ENCODE measurements at places on chromosomes 11 and 22. TPM values are rescaled to one million over a fixed set of nuclear protein-coding genes. Genes with fewer than 3 reads are reported as not detected.

DNA sequence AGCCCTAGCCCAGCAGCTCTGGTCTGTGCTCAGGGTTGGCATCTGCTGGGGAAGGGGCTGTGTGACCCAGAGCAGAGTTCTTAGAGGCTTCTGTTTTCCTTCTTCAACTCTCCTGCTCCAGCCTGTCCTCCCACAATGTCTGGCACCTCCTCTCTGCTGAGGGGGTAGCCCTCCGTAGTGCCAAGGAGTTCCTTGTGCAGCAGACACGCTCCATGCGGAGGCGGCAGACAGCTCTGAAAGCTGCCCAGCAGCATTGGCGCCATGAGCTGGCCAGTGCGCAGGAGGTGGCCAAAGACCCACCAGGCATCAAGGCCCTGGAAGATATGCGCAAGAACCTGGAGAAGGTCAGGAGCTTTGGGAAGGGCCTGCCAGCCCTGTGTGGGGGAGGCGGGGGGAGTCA is 69.3 kb downstream of the CEP164 start:
- no peak for DNase-seq
- H3K27me3 ChIP-seq = no peaks in the 10 kb centered on the region
- H3K4me1 ChIP-seq = no peaks in the 10 kb centered on the region
- H3K36me3 ChIP-seq = peaks cover 74% of the 10 kb centered on the region

DNA sequence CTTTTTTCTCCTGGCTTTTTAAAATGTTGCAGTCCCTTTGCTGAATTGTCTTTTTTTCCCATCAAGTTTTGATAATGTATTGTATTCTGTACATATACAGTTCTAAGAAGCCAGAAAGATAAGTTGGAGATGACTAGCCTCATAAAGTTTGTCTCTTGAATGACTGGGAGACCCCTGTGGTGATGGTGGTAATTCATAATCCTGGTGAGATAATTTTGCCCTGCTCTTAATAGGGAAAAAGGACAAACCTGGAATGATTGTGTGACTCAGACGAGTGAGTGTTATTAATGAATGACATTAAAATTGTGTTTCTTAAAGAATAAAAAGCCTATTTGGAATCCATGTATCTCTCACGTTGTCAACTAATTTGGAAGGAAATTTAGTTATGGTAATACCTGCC is 1.2 kb downstream of the HIKESHI start:
- H3K4me1 ChIP-seq = peaks cover 29% of the 10 kb centered on the region
- H3K27me3 ChIP-seq = no peaks in the 10 kb centered on the region
- peak overlapping the region; percentile 99 for H3K4me3 ChIP-seq
- no peak for DNase-seq
- peaks cover 8% of the 10 kb centered on the region for H3K36me3 ChIP-seq

- H3K4me1 ChIP-seq = no peaks in the 10 kb centered on the region
- no peak for DNase-seq
- H3K36me3 ChIP-seq = no peaks in the 10 kb centered on the region
These were observed 728.3 kb downstream of the METTL15 start for GRCh38 chr11:28836285-28837081.

DNA sequence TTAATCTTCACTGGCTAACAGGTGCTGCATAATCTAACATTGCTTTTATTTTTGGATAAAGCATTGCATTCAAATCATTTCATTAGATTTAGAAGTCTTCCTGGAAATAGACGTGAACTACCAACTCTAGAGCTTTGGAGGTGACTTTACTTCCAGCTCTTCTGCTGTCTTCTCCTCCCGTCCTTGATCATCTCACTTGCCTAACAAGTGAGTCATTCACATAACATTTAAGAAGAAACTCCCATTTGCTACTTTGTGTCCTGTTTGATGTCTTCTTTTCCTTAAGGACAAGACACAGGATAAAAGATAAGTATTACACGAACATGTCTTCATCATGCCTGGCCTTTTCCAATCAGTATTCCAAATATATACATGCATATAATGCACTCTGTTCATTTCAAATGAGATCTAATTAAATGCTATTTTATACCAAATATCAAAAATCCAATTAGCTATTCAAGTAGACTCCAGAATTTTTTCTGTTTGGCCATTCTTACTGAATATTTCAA is 88.3 kb downstream of the BDNF start:
- H3K4me3 ChIP-seq = no peak overlapping the region
- no peak overlapping the region for H3K27ac ChIP-seq
- no peaks in the 10 kb centered on the region for H3K4me1 ChIP-seq
- DNase-seq = no peak
- H3K27me3 ChIP-seq = no peaks in the 10 kb centered on the region

GRCh38 chr11:134398079-134398444 is 14.0 kb downstream of the B3GAT1 start:
- no peak for DNase-seq
- no peaks in the 10 kb centered on the region for H3K36me3 ChIP-seq
- no peak overlapping the region for H3K4me3 ChIP-seq
- no peaks in the 10 kb centered on the region for H3K4me1 ChIP-seq

GRCh38 chr22:48152916-48153315 is 1390.5 kb downstream of the TBC1D22A start:
- no peaks in the 10 kb centered on the region for H3K4me1 ChIP-seq
- no peak overlapping the region for H3K4me3 ChIP-seq
- no peak overlapping the region for H3K27ac ChIP-seq

DNA sequence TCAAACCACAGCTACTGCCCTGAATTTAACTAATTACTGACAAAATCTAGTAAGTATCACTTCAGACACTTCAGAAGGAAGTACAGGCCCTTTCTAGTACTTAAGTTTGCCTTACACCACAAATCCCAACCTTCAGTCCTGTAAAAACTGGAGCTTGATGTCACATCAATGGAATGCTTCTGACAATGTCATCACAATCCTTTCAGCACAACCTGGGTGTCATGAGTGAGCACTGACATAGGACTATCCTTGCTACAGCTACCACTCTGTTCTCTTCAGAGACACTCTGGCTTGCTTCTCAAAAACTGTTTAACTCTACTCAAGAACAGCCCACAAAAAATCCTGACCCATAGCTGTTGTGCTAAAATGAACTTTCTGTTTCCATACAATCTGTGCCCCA is 108.2 kb downstream of the RRM1 start:
- peaks cover 34% of the 10 kb centered on the region for H3K27me3 ChIP-seq
- H3K27ac ChIP-seq = no peak overlapping the region
- no peak for DNase-seq

- H3K36me3 ChIP-seq = no peaks in the 10 kb centered on the region
- no peaks in the 10 kb centered on the region for H3K4me1 ChIP-seq
- DNase-seq = no peak
- H3K27ac ChIP-seq = no peak overlapping the region
These were observed 11.7 kb upstream of the IGSF22 start for GRCh38 chr11:18737642-18738041.

DNA sequence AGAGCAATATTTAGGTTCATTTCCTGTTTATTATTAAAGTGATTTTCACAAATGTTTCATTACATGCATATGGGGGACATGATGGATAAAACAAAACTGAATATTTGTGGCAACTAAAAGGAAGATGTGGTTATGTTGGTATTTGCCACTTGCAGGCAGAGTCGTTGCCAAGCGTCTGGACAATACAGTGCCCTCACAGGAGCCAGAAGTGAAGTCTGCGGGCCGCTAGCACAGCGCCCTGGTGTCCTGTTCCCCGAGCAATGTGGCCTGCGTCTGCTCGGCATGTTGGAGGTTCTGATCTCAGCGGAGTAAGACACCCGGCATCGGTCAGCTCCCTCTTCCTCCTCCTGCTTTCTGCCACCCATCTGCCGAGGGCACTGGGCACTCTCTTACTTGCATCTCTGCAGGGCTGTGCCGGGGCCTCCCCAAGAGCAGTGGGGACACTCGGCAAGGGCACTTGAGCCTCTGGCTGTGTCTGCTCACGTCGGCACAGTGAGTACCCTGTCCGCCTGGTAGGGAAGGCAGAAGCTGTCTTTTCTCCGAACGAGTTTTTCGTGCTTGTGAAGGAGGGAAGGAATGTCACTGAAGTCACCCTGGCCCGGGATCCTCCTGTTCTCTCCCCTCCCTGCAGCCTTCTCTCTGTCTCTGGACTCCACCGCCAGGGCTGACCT is 10.5 kb upstream of the TTLL12 start:
- no peak overlapping the region for H3K4me3 ChIP-seq
- DNase-seq = no peak
- H3K36me3 ChIP-seq = no peaks in the 10 kb centered on the region
- H3K4me1 ChIP-seq = no peaks in the 10 kb centered on the region
- no peak overlapping the region for H3K27ac ChIP-seq

GRCh38 chr11:45654231-45655011 is 11.0 kb downstream of the CHST1 start:
- H3K4me1 ChIP-seq = peaks cover 14% of the 10 kb centered on the region
- no peak overlapping the region for H3K27ac ChIP-seq
- peaks cover 53% of the 10 kb centered on the region for H3K27me3 ChIP-seq
- no peak overlapping the region for H3K4me3 ChIP-seq
- no peak for DNase-seq
- H3K36me3 ChIP-seq = no peaks in the 10 kb centered on the region

DNA sequence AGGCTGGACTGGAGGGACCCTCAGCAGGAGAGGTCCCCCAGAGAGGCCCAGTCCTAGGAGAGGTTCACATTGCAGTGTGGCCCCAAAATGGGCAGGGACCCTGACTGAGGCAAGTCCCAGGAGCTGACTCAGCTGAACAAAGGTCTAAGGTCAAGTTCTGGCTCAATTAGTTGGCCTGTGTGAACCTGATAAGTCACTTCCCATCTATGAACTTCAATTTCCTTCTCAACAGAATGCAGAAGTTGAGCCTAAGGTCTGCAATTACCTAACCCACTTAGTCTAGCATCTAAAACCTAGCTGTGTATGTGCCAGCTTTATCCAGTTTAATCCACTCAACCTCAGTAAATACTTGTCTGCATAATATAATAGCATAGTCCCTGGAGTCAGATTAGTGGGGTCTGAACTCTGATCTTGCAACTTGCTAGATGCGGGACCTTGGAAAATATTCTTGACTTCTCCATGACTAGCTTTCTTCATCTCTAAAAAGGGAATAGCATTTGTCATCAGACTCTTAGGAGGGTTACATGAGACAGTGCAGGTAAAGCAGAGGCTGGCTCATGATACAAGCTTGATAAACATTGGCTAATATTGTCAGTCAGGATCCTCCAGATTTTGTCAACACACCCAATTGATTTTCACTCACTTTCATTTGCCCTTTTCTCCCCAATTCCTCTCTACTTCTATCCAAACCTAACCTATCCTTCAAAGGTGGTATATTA is 465.5 kb downstream of the INSC start:
- H3K4me3 ChIP-seq = no peak overlapping the region
- DNase-seq = no peak
- H3K27ac ChIP-seq = no peak overlapping the region
- H3K36me3 ChIP-seq = no peaks in the 10 kb centered on the region
- peaks cover 9% of the 10 kb centered on the region for H3K27me3 ChIP-seq

DNA sequence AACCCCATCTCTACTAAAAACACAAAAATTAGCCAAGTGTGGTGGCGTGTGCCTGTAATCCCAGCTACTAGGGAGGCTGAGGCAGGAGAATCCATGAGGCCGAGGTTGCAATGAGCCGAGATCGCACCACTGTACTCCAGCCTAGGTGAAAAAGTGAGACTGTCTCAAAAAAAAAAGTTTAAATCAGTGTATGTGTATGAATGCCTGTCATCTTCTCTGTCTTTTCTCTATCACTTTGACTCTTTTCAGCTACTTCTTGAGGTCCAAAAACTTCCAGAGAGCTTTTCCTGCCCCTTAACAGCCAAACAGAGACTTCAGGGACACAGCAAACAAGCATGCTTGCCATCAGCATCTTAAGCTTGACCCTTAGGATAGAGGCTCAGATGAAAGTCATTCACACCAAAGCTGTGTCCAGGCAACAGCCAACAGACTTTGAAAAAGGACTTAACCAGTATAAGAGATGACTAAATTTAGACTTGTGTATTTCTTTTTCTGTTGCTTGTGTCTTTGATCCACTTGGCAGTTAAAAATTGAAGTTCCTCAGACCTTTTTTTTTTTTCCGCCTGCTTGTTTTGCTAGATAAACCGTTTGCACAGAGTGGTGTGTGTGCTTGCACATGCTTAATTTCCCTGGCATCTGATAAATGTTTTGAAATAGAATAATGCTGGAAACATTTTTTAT is 151.9 kb downstream of the DBX1 start:
- no peak for DNase-seq
- H3K36me3 ChIP-seq = no peaks in the 10 kb centered on the region
- H3K4me1 ChIP-seq = no peaks in the 10 kb centered on the region
- H3K27ac ChIP-seq = no peak overlapping the region
- no peak overlapping the region for H3K4me3 ChIP-seq

GRCh38 chr11:110972640-110973039 is 260.4 kb upstream of the ARHGAP20 start:
- H3K27me3 ChIP-seq = peaks cover 2% of the 10 kb centered on the region
- no peak overlapping the region for H3K27ac ChIP-seq
- no peaks in the 10 kb centered on the region for H3K36me3 ChIP-seq
- H3K4me3 ChIP-seq = no peak overlapping the region

DNA sequence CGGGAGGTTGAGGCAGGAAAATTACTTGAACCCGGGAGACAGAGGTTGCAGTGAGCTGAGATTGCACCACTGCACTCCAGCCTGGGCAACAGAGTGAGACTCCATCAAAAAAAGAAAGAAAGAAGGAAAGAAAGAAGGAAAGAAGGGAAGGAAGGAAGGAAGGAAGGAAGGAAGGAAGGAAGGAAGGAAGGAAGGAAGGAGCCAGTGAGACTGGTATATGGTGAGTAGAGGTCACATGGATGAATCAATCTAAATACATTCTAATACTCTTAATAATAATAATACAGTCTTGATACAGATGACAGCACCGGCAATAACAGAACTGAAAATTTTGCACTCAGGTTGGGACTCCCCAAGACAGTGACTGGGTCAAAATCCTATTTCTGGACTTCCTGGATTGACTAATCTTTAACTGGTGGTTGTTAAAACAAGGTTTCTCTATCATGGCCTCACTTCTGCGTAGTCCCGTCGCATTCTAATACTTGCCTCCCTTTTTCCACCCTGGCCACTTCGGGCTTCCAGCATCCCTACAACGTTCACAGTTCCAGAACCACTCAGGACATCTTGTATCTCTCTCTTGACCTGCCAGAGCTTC is 53.5 kb upstream of the EIF3M start:
- H3K4me3 ChIP-seq = no peak overlapping the region
- H3K36me3 ChIP-seq = no peaks in the 10 kb centered on the region
- no peaks in the 10 kb centered on the region for H3K27me3 ChIP-seq
- no peaks in the 10 kb centered on the region for H3K4me1 ChIP-seq
- DNase-seq = no peak
- H3K27ac ChIP-seq = no peak overlapping the region

Gene ANO5
- total RNA-seq = 0.05 TPM

Gene ARCN1
- 118 TPM for total RNA-seq

Gene SLC17A6
- total RNA-seq = not detected

Measured in naive thymus-derived CD8-positive, alpha-beta T cell (primary cell).